Stimulated activated CD4-positive, alpha-beta T cell treated with anti-CD3 and anti-CD28 coated beads, Interleukin-1b, Interleukin-23, amount 100 ng/mL, for 48 hours (primary cell): ENCODE measurements at places on chromosomes 3 and 15.

DNA sequence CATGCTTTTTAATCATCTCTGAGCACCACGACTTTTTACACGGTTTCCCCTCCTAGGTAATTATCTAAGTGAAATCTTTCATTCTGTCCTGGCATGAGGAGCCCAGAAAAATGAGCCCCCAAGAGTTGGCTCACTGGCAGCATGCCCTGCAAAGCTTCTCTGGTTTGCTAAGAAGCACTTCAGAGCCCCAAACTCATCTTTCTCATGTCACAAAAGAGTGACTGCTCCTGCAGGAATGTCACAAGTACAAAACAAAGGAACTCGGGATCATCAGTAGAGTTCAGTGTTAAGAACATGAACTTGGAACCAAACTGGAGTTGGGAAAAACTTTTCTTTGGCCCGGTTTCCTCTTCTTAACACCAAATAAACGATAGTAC is 123.9 kb downstream of the FOXB1 start:
- no peak for DNase-seq

DNA sequence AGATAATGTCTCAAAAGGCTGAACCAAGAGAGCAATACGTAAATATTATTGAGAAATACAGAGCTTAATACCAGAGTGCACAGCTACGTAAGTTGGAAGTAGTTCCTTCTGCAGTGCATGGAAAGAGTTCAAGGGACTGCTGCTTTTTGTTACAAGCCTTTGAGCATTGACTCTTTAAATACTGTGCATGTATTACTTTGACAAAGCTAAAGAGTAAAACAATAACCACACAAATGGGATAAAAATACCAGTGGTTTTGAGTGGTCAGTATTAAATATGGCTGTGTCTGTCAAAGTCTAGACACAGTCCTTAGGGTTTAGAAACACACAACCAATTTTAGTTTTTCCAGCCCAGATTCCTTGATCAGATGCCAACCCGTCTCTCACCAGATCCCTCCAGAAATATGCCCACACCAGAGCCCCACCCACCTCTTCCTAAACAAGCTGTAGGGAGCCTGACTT is 62.1 kb downstream of the SSR3 start:
- no peak for DNase-seq

DNA sequence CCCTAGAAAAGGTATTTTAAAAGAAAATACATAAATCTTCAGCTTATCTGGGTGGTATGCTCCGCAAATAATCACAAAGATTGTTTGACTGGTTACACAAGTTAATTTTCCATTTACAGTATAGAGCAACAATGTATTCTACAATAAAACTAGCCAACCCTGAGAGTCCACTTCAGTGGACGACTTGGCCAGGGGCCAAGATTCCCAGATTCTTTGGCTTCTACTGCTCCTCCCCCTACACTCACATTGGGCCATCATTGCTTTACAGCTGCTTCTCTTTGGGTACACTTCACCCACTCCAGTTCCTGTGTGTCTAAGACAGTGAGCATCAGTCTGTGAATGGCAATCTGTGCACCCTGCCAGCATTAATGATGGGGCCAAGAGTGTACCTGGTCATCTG is 17.2 kb upstream of the PRICKLE2 start:
- no peak for DNase-seq

DNA sequence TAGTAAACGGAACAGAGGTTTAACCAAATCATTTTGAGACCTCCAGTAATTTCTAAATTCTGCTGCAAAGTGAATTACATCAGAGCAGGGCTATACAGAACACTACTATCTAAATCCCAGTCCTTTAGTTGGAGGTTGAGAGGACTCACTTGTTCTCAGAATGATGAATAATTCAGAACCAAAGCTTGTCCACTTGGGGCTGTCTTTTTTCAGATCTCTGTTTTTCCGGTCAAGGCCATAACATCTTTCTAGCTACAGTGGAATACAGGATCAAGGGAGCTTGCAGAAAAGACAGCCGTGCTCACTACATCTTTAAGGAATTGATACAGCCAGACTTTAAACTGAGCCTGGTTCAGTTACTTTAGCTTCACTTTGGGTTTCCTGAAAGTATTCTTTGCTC is 194.5 kb downstream of the EFHB start:
- no peak for DNase-seq

DNA sequence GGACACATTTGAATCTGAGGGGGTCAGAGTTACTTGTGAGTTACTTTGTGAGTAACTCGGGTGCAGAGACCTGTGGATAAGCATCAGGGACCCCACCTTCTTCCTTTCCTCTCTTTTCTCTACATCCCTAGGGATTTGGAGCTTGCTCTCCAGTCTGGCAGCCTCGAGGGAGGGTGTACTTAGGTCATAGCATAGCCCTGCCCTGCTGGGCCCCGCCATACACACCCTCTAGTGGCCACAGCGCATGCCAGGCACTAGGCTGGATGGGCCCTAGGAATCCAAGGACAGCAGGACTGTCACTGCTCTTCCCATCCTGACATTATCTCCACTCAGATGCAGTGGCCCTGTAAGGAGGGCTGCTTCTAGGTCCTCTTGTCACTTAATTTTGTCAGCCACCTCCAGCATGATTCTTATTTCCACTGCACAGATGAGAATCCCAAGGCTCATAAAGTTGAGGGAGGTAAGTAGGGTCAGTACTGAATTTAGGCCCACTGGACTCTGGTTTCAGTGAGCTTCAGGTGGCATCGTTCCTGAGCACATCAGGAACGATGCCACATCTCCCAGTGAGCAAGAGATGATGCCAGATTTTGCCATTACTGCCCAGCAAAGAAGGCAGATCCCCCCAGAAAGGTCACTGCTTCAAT is 3.6 kb upstream of the SMAD6 start:
- DNase-seq = no peak

GRCh38 chr3:108292905-108293328 is 3.4 kb upstream of the HHLA2 start:
- DNase-seq = no peak

DNA sequence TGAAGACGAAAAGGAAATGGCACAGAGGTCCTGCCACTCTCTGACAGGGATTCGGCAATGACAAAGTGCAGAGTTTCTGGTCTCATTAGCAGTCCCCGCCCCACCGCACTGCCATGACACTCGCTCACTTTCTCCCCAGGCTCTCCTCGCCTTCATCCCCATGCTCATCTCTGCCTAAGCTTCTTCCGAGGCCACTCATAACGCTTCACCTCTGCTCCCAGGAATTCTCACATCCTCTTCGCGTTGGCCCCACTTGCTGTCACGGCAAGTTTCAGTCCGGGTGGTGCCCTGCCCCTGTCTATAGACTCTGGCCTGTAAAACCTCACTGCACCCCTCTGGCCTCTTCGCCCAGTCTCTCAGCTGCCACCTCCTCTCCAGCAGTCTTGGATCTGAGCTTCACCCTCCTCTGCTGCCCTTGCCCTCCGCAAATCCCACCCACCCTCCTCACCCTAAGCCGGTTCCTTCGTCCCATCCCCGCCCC is 654 bp downstream of the RUBCN start:
- peak; percentile 59 for DNase-seq

GRCh38 chr15:47862402-47862801 is 145.1 kb downstream of the SEMA6D start:
- DNase-seq = no peak

DNA sequence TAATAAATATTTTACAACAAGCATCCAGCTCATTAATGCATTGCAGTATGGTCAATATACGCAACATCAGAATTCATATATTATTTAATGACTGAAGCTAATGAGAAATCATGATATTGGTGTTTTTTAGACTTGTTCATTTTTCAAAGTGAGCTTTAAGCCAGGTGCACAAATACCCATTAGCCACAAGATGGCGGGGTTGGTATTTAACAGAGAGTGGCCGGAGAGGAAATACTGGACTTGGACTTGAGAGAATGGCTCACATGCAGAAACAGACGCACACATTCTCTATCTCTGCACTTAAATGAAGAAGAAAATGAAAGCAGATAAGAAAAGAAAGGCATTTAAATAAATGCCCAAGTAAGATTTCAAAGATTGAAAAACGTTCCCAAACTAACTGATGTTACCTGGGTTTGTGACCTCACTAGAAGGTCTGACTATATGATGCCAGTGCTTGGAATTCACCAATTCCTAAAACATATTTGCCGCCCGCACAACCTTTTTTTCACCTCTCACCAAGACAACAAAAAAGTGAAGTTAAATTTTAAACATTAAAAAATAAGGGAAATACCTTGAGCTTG is 21.2 kb upstream of the CRBN start:
- no peak for DNase-seq
